Suppressor macrophage treated with lipopolysaccharide for 1 hour (primary cell): ENCODE measurements at places on chromosomes 1 and 21.

GRCh38 chr1:227947386-227947675, 401 bp downstream of the WNT9A start:
- no peak for DNase-seq

DNA sequence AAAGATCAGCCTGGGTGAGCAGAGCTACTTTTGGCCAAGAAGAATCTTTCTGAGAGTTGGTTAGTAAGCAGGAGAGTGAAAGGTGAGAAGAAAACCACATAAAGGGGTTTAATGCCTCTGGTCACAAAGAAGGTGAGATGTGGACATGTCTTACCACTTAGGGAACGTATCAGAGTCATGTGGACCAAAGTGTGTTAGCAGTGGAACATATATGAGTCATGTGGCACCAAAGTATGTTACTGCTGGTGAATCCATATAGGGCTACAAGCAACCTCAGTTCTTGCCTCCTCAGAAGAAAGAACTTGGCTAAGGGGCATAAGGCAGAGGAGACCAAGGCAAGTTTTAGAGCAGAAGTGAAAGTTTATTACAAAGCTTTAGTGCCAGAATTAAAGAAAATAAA, 411.6 kb upstream of the NEGR1 start:
- DNase-seq, result no peak

DNA sequence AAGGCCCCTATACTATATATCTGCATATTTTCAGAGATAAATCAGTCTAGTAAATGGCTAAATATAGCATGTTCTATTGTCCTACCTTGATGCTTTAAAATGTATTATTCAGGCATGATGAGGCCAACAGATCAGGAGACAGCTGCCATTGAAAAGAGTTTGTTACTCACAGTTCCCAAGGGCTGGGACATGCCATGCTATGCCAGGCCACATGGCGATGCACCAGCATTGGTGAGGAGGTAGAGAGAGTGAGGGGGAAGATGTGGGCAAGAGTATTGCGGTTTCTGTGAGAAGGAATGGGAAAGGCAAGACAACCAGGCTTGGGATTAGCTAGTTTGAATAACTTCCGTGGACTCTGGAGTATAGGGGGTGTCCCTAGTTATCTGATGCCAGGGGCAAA, 316.5 kb downstream of the DISC1 start:
- DNase-seq, result no peak

DNA sequence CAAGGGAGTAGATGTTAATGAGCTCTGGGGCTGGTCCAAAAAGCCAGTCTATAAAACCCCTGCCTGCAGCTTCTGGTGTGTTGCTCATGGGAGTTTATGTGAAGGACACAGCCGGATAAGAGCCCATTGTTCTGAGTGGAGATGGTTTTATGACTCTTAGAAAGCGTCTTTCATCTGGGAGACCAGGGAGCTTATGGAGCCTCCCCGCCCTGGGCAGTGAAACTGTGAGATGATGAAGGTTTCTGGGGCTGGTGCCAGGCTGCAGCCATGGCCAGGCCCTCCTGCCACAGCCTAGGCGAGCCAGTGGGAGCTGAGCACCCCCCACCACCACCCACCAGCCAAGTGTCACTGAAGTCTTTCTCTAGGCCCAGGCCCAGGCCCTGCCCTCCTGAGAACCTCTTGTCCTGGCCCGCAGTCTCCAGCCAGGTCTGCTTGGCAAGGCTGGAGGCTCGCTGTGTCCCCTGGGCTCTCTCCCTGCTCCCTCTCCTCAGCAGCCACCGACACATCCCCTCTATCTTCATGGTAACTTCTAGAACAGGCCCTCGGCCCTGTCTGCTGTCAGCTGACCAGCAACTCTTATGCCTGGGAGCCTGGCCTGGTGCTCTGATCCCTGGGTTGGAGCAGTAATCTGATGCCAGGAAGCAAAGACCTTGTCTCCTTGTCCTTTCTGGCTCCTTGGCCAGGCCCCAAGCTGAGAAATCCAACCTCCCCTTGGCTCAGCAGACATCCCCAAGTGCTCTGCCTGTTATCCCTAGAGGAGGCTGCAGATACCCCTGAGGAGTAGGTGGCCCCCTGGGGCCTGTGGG, 7.6 kb upstream of the ARHGEF10L start:
- DNase-seq, result no peak

- DNase-seq, result no peak
These were observed 372.1 kb upstream of the PBX1 start for GRCh38 chr1:164186881-164187280.

DNA sequence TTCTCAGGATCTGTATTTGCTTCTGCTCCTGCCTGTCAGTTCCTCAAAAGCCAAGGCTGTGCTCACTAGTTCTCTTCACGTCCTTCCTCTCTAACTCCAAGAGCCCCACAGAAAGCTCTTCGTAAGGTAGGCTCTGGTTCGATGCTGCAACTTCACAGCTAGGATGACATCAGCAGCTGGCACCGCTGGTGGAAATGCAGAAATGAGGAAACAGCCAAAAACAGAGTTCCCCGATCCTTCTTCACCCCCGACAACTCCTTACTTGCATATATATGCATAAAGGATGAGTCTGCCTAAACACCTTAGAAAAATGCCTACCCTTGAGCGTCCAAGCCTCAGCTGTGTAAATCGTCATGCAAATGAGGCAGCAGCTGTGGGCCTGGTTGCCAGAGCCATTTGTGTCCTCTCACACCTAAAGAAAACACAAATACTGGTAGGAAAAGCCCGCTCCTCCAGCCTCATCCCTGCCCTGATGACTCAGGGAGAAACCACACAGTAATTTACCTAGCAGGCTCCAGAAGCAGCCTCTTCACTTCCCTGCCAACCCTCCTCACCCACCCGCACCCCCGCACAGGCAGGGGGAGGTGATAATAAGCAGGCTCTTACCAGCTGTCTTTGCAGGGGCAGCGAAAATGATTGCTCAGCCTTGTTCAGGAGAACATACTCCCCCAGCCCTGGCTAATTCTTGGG, 28.2 kb downstream of the BATF3 start:
- DNase-seq, result peak; percentile 97

GRCh38 chr1:107291987-107292386, 151.1 kb downstream of the NTNG1 start:
- DNase-seq, result no peak

GRCh38 chr1:15148475-15148874, 5.1 kb upstream of the TMEM51 start:
- no peak for DNase-seq

- DNase-seq, result peak; percentile 64
These were observed 18.5 kb downstream of the PLA2G2D start for GRCh38 chr1:20100632-20101355.

GRCh38 chr21:33125680-33126375, 55.9 kb downstream of the OLIG1 start:
- DNase-seq, result no peak

DNA sequence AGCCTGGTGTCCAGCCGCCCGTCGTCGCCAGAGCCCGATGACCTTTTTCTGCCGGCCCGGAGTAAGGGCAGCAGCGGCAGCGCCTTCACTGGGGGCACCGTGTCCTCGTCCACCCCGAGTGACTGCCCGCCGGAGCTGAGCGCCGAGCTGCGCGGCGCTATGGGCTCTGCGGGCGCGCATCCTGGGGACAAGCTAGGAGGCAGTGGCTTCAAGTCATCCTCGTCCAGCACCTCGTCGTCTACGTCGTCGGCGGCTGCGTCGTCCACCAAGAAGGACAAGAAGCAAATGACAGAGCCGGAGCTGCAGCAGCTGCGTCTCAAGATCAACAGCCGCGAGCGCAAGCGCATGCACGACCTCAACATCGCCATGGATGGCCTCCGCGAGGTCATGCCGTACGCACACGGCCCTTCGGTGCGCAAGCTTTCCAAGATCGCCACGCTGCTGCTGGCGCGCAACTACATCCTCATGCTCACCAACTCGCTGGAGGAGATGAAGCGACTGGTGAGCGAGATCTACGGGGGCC, 1.2 kb downstream of the OLIG2 start:
- DNase-seq, result no peak

- DNase-seq, result no peak
These were observed 104.1 kb upstream of the TMPRSS2 start for GRCh38 chr21:41611966-41612606.
